ENCODE measurements at places on chromosomes 1 and 21.

DNA sequence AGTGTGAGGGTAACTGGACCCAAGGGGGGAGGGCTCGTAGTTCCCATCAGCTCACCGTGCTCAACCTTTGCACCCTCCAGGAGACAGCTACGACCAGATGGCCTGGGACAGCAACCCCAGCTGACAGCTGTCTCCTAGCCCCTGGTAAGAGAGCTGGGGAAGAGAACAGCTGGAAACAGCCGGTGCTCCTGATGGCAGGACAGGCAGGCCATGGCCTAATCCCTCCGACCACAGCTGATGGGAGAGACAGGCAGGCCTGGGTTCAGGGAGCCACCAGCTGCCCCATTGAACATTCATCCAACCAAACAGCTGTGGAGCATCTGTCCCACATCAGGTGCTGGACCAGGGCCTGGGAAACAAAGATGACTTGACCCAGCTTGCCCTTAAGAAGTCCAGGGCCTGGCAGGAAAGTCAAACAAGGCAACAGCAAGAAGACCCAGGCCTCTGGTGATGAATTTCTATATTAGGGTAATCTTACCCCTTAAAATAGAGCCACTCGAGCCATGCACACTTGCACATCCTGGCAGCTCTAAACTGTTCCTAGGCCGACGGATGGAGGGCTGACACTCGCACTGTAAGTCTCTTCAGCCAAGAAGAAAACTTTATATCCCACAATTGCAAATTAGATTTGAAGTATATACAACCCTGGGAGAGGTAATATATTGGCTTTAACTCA lies 12.2 kb downstream of the OLFML2B start:
- no peak for DNase-seq

GRCh38 chr1:164534863-164535610 lies 23.9 kb upstream of the PBX1 start:
- no peak for DNase-seq

DNA sequence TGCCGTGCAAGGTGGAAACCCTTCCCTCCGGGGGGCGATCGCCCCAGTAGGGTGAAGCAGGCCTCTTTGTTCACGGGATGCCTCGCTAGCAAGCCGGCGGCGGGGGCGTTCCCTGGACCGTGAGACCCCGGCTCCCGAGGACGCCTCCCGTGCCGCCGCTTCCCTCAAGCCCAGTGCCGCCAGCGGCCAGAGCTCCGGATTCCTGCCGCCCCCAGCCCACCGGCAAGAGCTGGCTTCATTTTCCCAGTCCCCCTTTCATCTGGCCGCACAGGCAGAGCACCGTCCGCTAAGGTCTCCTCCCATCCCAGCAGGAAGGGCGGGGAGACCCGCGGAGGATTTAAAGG lies 16.3 kb downstream of the IER5 start:
- peak; percentile 19 for DNase-seq

DNA sequence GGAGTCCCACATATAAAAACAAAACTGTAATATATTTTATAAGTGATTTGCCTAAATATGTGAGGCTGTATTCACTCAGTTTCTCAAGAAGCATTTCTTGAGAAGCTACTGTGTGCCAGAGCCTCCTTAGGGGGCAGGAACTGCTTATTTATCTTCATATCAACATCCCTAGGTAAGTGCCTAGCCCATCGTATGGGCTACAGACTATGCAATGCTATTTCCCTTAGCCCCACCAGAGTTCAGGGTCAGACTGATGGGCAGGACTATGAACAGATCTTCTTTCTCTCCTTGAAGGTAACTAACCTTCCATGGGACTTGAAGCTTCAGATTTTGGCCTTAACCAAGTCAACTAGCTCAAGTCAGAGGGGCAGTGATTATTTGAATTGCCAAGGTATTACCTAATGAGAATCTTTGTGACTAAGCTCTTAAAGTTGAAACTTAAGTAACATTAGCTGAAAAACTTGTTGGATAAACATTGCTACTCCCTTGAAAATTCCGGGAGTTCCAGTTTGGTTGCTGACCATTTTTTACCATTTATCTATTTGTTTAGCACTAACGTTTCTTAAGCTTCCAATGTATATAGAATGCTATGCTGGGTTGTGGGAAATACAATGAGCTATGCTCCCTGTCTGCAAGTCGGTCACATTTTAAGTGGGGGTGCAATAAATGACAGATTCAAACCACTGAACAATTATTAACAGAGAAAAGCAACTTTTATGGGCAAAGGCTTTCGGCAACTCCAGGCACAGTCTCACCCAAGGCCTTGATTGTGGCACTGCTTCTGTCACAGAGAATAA lies 85.2 kb downstream of the GPR88 start:
- no peak for DNase-seq

DNA sequence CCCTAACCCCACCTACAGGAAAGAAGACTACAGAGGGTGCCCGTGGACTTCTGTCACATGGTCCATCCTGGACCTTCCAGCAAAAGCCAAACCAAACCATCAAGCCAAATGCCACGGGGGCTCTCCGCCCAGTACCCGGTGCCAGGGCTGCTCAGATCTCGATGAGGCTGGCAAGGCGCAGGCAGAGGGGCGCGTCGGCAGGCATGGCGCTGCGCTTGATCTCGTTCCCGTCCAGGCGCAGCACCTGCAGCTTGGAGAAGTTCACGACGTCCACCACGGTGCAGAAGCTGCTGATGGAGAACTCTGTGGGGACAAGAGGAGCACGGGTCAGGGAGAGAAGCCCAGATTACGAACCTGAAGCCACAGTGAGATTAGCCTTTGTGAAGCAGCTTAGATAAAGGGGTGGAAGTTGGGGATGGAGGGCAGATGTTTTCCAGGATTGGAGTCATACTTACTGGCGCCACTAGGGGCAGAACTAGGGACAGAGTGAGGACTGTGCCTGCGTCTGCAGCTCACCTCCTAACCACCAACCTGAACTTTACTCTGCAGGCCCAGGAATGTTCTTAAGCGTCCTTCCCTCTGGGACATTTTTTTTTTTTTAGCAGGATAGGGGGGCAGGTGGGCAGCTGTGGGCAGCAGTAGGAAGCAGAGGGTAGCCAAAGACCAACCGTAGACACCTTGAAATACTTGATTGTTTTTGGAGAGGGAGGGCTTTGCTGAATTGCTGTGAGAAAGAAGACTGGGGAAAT lies 8.6 kb downstream of the FMOD start:
- DNase-seq: peak; percentile 21

GRCh38 chr1:112714313-112715263 lies 544 bp downstream of the PPM1J start:
- DNase-seq: no peak

- no peak for DNase-seq
These were observed 78.4 kb downstream of the DISP1 start for GRCh38 chr1:222893255-222893654.

DNA sequence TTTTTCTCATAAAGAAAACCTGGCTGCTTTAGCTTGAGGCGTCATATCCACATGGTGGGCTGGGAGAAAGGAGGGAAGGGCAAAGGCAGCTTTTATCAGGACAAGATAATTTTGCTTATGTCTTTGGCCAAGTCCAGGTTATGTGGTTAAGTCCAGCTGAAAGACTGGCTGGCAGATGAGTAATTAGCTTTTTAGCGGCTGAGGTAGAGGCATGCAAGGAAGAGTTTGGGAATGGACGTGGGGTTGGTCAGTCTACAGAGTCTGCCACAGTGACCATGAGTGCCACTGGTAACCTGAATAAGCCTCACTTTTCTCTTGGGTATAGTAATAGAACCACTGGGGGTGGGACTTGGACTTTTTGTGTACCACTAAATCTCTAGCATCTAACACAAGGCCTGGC lies 39.8 kb downstream of the NEK7 start:
- DNase-seq: no peak

- no peak for DNase-seq
These were observed 281.5 kb downstream of the PLPP3 start for GRCh38 chr1:56297904-56298303.

DNA sequence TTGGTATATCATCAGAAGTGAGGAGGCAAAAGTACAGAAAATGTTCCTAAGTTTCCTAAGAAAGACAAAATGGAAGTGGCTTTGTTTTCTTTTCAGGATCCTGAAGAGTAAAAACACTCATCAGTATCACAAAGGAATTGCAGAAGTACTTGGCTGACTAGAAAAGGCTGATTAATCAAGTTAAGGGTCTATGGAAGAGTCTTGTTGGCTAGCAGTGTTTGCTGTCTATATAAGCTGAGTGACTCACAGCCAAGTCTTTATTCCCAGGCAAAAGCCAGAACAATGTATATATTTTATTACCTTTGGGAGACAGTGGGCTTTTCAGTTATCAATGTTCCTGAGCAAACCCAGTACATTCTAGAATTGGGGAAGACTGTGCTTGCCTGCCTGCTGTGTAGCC lies 777.0 kb downstream of the PLA2G4A start:
- DNase-seq: no peak

DNA sequence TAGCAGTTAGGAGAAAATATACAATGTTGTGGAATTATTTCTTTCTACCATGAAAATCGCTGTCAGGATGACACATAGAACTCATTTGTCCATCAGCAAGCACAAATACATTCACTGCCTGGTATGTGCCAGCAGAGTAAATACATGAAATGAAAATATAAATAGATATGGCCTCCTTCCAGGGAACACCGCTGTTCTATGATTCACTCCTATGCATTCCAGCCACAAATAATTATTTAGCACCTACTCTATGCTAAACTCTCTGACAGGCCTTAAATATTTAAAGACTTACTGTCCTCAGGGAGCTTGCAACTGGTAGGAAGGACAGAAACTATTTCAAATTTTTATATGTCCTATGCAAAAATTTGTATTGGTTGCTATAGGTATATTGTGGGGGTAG lies 975.0 kb upstream of the NCAM2 start:
- no peak for DNase-seq

GRCh38 chr1:22454476-22455056 lies 2.9 kb downstream of the ZBTB40 start:
- DNase-seq: no peak

DNA sequence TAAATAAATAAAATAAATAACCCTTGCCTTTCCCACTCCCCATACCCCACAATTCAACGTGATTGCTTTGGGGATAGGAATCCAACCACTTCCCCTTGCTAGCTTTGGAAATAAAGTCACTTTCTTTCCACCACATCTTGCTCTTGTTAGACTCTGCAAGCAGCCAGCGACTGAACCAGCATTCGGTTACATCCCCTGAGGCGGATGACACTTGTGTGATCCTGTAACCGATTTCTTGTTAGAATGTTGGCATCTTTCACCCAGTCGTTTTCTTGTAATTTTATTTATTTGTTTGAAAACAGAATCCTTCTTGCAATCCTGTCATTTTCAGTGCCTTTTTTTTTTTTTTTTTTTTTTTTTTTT lies 1.6 kb upstream of the IFNGR2 start:
- DNase-seq: no peak

DNA sequence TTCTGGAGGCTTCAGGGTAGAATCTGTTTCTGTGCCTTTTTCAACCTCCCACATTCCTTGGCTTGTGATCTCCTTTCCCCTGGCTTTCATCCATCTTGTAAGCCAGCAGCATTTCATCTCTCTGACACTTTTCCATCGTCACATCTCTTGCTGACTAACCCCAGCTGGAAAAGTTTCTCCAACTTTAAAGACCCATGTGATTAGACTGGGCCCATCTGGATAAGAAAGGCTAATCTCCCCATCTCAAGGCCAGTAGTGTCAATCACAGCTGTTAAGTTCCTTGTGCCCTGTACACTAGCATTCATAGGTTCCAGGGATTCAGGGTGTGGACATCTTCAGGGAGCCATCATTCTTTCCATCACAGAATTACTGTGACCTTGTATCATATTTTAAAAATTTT lies 452.1 kb downstream of the TTLL7 start:
- no peak for DNase-seq

GRCh38 chr1:220294846-220295301 lies 22.6 kb upstream of the RAB3GAP2 start:
- no peak for DNase-seq

DNA sequence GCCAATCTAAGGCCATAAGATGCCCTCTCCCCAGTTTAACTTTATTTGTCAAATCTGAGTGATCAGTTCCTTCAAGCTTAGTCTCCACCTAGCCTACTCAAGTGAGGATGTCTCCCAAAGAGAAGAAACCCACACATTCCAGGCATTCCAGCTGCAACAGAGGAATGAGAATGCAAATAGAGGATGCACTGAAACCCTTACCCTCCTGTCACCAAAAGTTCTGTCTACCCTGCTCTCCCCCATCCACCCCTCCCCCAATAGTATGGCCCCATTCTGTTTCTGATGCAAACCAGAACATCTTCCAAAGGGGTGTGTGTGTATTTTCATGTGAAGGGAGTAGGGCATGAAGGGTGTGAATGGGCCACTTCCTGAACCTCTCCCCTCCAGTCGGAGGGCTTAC lies 3.0 kb downstream of the DUSP23 start:
- DNase-seq: no peak

GRCh38 chr1:228691926-228692325 lies 43.4 kb upstream of the RHOU start:
- DNase-seq: no peak

DNA sequence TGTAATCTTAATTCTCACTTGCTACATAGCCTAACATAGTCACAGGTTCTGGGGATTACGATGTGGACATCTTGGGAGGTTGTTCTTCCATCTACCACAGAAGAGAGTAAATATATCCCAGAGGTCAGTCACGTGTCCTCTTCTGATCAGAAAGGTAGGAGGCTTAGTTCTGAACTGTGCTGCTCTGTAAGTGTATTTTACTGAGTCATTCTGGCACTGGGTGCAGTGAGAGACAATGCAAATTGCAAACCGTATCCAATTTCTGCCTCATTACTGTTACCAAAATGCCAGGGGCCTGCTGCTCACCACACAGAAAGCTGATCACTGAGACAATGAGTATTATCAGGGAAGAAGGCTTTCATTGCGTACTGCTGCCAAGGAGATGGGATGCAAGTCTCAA lies 104.0 kb downstream of the GABPA start:
- no peak for DNase-seq

- no peak for DNase-seq
These were observed 59.8 kb upstream of the SLC35F3 start for GRCh38 chr1:233844692-233845091.

DNA sequence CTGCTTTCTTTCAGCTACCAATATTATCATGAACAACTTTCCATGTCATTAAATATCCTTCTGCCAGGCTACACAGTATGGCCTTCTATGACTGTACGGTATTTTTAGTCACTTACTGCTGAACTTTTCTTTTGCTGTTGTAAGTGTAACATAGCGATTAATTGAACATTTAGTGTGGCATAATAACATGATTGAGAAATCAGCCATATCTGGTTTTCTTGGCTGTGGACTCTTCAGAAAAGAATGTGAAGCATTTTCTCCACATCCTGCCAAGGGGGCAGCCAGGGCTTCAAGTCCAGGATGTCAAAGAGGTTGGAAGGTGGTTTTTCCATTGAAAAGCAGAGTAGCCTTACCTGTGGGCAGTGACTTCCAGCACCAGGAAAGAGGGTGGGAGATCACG lies 8.8 kb upstream of the AHCYL1 start:
- no peak for DNase-seq
